ENCODE measurements at places on chromosomes 6 and 20.

DNA sequence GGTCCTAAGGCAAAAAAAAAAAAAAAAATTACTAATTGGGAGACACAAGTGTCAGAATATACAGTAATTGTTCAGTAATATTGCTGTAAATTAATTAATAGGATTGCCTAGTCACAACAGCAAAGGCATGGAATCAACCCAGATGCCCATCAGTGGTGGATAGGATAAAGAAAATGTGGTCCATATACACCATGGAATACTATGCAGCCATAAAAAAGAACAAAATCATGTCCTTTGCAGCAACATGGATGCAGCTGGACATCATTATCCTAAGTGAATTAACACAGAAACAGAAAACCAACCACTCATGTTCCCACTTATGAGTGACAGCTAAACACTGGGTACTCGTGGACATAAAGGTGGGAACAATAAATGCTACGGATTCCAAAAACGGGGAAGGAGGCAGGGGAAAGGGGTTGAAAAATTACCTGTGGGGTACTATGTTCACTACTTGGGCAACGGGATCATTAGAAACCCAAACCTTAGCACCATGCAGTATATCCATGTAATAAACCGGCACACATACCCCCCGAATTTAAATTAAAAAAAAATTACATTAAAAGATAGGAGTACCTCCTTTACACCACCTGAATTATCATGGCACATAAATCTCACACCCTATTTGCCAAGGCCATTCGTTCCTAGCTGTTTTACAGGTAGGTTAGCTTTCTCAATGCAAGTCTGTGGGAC is 689 bp upstream of the PFDN4 start:
- DNase-seq, result no peak

DNA sequence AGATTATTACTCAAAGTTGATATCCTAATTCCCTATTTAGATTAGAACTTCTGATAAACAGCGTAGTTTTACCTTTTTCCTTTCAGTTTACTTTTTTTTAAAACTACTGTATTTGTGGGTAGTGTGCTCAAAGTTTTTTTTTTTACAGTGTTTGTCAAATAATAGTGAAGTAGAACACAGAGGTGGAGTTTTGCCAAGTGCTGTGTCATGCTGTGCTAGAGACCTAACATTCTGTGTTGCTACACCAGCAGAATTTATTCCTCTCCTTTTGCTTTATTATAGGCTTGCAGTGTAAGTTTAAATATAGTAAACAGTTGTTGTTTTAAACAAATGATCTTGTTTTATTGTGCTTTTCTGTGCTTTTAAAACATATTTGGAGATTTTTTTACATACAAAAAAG is 125.4 kb downstream of the HIVEP1 start:
- DNase-seq, result no peak

DNA sequence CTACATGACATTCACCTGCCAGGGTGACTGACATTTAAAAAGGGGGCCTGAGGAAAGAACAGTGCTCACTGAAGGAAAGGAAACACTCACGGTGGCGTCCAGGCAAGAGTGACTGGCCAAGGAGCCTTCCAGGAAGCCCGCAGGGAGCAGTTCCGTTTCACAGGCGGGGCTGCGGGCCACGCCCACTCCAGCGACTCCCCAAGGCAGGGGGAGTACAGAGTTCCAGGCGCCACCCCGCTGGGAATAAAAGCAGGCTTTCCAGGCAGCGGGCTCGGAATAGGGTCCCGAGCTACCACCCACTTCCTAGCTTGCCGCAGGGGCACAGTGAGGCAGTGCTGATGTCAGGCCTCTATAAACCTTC is 34.2 kb downstream of the PKIG start:
- DNase-seq, result no peak

GRCh38 chr20:35586751-35587425 is 28.7 kb upstream of the SPAG4 start:
- DNase-seq, result no peak
